Spinal cord (tissue), 10 donors: ENCODE measurements at places on chromosomes 5 and 9.

DNA sequence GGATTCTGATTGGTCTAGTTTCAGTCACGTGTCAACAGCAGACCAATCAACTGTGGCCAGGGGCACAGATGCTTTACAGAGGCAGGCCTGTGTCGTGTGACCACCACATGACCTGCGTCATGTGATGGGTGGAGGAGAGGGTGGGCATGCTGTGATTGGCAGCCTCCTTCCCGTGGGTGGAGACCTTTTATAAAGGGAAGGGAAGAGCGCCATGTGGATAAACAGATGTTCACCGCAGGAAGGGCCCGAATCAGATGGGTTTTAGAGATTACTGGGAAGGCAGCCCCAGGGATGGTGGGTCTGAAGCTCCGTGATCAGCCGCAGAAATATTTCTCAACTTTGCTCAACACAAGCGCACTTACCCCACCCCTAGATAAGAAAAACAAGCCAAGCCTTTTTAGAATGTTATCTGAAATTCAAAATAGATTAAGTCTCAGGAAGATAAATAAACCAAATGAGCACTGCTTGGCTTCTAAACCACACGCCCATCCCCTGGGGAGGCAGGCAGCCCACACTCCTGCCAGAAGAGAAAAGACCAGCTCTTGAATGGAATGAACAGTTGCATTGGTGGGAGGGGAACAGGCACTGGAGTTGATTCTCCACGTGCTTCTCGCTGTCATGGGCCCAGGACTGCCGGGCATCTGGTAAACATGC is 43.6 kb downstream of the ROPN1L start:
- no peak for DNase-seq

DNA sequence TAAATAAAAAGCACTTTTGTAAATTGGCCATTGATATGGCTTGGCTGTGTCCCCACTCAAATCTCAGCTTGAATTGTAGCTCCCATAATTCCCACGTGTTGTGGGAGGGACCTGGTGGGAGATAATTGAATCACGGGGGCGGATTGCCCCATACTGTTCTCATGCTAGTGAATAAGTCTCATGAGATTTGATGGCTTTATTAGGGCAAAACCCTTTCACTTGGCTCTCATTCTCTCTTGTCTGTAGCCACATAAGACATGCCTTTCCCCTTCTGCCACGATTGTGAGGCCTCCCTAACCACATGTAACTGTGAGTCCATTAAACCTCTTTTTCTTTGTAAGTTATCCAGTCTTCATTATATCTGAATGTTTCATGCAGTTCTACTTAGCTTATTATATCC is 153.2 kb downstream of the TARS1 start:
- DNase-seq = no peak

DNA sequence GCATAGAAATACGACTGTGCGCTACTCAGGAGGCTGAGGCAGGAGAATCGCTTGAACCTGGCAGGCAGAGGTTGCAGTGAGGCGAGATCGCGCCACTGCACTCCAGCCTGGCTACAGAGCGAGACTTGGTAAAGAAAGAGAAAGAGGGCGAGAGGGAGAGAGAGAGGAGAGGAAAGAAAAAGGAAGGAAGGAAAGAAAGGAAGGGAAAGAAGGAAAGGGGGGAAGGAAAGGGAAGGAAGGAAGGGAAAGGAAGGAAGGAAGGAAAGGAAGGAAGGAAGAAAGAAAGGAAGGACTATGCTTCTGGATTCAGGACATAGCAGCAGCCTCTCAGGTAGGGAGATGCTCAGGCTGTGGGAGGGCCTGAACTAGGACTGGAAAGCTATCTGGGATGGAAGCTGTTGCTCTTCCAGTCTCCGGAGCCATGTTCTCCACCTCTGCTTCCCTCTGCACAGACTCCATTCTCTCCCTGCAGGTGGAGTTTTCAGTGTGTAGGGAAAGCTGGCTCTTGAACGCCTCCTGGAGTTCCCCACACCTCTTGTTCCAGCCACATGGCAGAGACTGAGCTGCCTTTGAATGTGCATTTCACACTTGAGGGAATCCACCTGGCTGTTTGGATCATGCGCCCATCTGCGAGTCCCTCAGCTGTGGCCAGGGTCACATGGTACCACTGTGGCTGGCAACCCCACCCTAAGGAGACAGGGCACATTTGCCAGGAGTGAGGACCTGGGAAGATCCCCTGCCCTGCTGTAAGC is 9.1 kb downstream of the SWI5 start:
- DNase-seq = no peak

DNA sequence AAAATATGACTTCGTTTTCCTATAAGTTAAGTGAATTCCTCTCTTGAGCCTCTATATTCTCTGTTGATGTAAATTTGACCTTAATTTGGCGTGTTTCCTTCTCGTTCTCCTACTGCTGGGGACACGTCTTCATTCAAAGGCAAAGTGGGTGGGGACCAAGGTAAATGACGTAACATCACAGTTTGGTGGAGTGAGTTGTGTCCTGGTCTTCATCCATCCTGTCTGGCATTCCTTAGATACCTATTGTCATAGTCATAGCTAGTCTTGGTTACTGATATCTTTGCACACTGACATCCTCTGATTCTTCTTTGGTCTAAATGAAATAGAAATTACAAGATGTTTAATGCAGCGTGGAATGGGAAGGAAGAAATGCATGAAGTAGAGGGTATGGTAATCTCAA is 108.5 kb downstream of the NNT start:
- no peak for DNase-seq

- DNase-seq = no peak
These were observed 82.4 kb upstream of the TAS2R1 start for GRCh38 chr5:9712506-9712905.

GRCh38 chr5:40381676-40382363 is 297.9 kb upstream of the PTGER4 start:
- no peak for DNase-seq

- no peak for DNase-seq
These were observed 21.4 kb upstream of the ALDOB start for GRCh38 chr9:101457003-101457402.

- no peak for DNase-seq
These were observed 9.0 kb downstream of the MYMK start for GRCh38 chr9:133515615-133516255.

GRCh38 chr9:89358985-89359384 is 40.7 kb downstream of the SECISBP2 start:
- no peak for DNase-seq

- DNase-seq = no peak
These were observed 1.1 kb upstream of the ICE1 start for GRCh38 chr5:5421149-5421960.

GRCh38 chr5:56464935-56465768 is 232.0 kb upstream of the ANKRD55 start:
- no peak for DNase-seq

- peak; percentile 51 for DNase-seq
These were observed 97.8 kb downstream of the STK32A start for GRCh38 chr5:147332658-147333057.

DNA sequence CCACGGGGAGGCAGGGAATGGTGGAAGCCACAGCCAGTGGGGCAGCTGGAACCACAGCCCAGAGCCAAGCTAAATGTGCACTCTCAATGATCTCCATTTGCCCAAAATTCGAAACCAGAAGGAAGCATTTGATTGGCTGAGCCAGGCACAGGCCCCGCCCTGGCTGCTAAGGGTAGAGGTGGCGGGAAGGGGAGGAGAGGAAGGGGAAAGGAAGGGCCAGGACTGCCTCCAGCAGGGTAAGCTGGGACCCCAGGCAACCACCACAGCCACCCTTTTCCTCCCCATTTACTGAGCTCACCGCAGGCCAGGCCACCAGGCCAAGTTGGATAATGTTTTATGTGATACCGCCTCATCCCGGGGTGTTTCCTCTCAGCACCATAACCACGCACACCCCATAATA is 100.3 kb upstream of the RAPGEF1 start:
- no peak for DNase-seq

- no peak for DNase-seq
These were observed 157.1 kb downstream of the PBX3 start for GRCh38 chr9:125904155-125904851.
